NCI-H2081 treated with DMSO at 0.1 percent for 48 hours (cell line): ENCODE measurements at places on chromosomes 4 and X.

- DNase-seq, result no peak
Measured at GRCh38 chr4:104967034-104967401, 179.7 kb upstream of the TET2 start.

DNA sequence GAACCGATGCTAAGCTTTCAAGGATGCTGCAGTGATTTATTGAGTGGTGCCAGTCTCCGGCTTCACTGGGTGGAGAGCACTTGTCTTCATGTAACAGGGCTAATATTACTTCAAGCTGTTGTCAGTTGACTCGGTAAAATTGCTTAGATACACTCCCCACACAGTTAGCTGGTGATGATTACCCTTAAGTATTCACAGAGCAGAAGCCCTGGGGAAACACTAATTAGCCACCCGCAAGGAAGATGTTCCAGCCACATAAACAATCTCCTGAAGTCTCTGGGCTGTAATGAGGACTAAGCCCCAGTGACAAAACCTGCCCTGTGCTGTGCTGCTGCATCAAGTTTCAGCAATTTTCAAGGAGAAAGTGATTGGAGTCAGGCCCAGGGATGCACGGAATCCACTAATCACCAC is 37.3 kb upstream of the GK2 start:
- DNase-seq, result no peak

DNA sequence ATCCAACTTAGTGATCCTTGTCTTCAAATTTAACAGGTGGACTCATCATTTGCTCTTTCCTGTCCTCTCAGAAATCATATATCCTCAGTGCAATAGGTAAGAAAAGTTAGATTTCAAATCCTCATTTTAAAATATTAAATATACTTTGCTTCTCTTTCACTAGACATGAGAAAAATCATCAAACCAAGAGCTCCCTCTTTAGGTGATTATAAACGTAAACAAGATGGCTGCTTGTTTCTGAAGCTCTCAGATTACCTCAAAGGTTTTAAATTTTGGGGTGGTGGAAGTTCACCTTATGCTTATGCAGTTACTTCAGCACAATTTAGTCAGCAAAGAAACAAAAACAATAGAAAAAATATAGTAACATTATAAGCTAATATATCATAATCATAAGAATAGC is 27.3 kb downstream of the CSN3 start:
- DNase-seq, result no peak

GRCh38 chrX:17805120-17805519 is 56.0 kb downstream of the RAI2 start:
- DNase-seq, result no peak

DNA sequence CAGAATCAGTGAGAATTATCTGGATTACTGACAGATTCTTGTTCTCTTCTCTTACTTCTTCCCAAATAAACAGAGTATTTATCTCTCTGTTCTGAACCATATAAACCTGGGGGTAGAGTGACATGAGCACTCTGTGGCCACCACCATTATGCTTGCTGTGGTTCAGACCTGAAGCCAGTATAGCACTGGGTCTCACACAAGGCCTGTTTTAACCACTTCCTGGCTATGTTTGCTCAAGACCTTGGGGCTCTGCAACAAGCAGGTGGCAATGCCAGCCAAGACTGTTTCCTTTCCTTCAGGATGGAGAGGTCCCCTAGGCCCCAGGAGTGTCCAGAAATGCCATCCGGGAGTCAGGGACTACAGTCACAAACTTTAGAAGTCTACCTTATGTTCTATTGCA is 21.7 kb upstream of the HEPH start:
- no peak for DNase-seq

DNA sequence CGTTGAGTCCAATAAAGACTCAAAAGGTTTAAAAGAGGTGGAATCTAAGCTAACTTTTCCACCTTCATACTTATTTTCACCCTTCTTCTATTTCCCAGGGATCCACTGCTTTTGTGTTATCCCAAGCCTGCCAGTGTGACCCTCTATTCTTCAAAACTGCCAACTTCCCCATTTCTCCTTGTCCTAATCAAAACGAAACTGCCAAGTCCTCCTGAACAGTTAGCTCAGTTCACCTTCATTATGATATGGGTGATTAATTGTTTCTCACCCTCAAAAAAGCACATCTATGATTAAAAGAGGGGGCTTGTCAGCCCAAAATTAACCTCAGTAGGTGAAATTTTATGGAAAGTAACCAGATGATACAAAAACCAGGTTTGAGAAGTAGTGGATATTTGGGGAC is 108.4 kb downstream of the GUCY2F start:
- no peak for DNase-seq

- DNase-seq, result no peak
Measured at GRCh38 chr4:185689407-185689806, 122.6 kb downstream of the SORBS2 start.

DNA sequence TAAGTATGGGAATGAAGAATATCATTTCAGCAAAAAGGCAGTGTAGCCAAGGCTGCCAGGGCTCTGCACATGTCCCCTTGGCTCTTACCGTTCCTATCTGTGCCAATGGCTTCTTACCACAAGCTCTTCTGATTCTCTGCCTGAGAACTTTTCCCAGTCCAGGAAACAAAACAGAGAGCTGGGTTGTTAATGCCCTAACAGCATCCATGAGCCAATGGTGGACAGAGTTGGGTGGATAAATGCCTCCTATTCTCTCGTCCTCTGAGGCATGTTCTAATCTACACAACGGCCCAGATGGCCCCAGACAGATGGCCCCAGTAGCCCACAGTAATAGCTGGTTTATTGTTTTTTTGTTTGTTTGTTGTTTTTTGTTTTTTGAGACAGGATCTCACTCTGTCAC is 28.0 kb downstream of the SCD5 start:
- no peak for DNase-seq

DNA sequence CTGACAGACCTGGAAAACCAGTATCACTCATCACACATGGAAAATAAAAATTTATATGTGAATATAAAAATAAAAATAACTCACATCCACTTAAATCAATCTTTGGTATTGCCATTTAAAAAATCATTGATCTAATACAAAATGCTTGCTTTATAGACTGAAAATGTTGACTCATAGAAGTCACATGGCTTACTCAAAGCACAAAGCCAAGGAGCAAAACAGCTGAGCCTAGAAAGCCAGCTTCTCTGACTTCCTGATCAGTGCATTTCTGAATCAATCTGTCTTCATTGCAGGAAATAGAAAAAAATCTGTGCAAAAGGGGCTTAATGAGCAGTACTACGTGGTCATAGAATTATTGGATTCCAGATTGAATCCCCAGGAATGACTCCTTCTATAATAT is 176.9 kb upstream of the HS3ST1 start:
- no peak for DNase-seq

GRCh38 chr4:16516796-16517439 is 290.6 kb upstream of the TAPT1 start:
- no peak for DNase-seq

- DNase-seq, result no peak
Measured at GRCh38 chr4:155445306-155445705, 68.5 kb upstream of the MAP9 start.

- DNase-seq, result no peak
Measured at GRCh38 chr4:135731682-135732081, 1530.1 kb upstream of the PABPC4L start.

- no peak for DNase-seq
Measured at GRCh38 chr4:158018831-158019230, 154.0 kb downstream of the GASK1B start.

GRCh38 chr4:153297116-153297515 is 47.4 kb upstream of the MND1 start:
- no peak for DNase-seq

GRCh38 chr4:183448436-183448835 is 4.0 kb downstream of the CDKN2AIP start:
- DNase-seq, result no peak

DNA sequence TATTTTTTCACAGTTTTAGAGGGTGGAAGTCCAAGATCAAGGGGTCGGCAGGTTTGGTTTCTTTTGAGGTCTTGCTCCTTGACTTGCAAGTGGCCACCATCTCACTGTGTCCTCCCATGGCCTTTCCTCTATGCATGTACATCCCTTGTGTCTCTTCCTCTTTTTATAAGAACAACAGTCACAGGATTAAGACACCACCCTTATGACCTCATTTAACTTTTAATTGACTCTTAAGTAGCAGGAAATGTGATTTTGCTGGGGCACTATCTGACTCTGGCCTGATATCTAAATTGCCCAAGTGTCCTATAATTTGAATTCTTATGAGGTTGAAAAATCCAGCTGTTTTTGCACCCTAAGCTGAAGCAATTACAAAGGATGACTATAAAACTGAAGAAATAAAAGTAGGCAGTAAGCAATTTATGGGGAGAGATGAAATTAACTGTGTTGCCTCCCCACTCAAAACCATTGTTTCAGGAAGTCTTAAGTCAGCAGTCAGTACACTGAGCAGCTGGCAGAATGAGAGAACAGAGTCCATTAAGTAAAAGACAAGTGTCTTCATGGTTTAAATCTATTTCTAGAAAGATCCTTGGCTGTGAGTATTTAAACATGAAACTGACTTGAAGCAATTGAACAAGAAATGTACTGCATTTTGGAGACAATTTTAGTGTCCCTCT is 601.3 kb downstream of the SPRY1 start:
- DNase-seq, result no peak

DNA sequence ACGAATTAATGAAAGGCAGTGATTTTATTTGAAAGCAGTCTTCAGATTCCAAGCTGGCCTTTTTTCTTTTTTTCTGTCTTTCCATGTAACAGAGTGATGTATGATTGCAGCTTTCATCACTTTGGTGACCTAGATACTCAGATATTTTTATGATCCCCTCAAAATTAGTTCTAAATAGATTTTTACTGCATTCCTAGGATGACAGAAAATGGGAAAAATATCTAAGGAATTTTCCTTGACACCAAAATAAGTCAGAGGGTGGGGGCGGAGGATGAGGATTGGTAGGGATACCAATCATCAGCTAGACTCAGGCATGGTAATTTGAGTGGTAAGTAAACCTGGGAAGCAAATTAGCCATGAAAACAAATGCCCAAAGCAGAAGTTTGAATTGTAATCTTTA is 11.9 kb upstream of the HMGB2 start:
- no peak for DNase-seq
